ENCODE measurements at places on chromosomes 7 and 10.

GRCh38 chr10:11074536-11075267, 57.0 kb downstream of the CELF2 start:
- no peak for DNase-seq

- DNase-seq, result no peak
These were observed 182.2 kb upstream of the FZD1 start for GRCh38 chr7:91082038-91082437.

- no peak for DNase-seq
These were observed 46.6 kb downstream of the PRKAG2 start for GRCh38 chr7:151830121-151830830.

GRCh38 chr7:143416565-143417149, 8.0 kb upstream of the EPHA1 start:
- peak; percentile 49 for DNase-seq

GRCh38 chr10:125084191-125084613, 76.2 kb downstream of the CTBP2 start:
- peak; percentile 78 for DNase-seq

GRCh38 chr10:6274484-6274883, 71.8 kb downstream of the PFKFB3 start:
- DNase-seq, result no peak

GRCh38 chr10:104318810-104319741, 19.2 kb downstream of the ITPRIP start:
- DNase-seq, result no peak

DNA sequence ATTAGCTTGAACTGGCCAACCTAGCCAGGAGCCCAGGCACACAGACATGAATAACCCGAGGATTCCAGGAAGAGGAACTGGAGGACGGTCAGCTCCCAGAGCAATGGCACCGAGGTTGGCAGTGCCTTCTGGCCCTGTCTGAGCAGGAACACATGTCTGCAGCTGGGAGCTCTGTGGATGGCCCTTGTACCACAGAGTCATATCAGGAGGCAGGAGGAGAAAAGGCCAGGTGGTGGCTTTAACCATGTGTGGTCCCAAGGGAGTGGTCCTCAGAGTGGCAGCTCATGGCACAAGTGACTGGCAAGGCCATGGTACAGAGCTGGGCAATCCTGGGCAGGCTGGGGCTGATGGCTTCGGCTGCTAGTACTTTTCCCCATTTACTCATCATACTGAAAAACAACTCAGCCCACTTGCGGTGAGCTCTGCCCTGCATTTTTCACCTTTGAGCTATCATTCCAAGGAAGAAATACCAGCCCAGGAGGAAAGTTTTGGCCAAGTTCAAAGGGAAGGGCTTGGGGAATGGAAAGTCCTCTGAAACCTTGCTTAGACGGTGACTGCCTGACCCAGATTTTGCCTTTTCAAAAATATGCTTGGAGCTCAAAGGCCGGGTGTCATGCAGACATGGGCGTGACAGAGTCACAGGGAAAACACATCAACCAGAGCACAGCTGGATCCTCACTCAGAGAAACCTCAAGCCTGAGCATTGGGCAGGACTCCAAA, 25.7 kb upstream of the LOXL4 start:
- no peak for DNase-seq

DNA sequence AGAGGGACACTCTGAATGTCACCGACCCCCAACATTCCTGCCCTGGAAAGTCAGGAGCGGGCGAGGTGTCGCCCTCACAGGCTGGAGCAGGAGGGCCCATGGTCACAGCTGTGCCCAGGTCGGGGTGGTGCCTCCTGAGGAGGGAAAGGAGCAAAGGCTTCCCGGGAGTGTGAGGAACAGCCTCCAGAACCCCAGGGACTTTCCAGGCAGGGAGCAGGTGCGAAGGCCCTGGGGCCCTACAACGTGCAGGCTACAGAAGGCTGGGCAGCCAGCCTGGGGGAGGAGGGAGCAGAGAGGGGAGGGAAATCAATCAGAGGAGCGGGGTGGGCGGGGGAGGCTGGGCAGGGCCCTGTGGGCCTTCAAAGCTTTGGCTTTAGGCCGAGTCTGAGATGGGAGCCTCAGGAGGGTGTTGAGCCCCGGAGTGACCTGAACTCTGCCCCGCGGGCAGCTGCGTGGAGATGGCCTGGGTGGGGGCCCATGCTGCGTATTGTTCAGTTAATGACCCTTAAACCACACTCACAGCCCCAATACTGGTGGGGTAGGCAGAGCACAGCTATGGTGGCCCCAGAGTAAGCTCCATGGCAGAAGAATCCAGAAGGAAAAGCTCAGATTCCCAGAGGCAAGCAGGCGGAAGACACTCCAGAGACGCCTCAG, 44.2 kb upstream of the PPP2R2D start:
- DNase-seq, result no peak
